ENCODE measurements at places on chromosomes 7 and 10. TPM values are rescaled to one million over a fixed set of nuclear protein-coding genes. Genes with fewer than 3 reads are reported as not detected.

Gene GARIN1A
- not detected for total RNA-seq

Gene GIMAP6
- 21.2 TPM for total RNA-seq

Gene AKR1C3
- total RNA-seq = not detected

Gene PRKG1
- not detected for total RNA-seq

Gene TUBB8
- not detected for total RNA-seq

Gene GHRHR
- not detected for total RNA-seq

DNA sequence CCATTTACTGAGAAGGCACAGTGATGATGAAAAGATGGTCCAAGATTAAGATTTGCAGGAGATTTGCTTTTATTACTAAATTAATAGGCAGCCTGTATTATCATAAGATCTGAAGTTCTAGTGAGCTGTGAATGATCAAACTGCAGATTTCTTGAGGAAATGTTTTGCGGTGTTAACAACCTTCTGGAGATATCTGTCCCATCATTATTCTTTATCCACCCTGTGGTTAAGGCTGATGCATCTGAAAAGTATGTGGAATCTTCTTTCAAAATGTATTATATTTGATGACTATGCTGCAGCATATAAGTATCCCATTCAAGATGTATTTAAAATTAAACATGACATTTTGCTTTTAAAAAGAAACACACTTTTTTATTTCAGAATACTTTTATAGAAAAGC lies 150.3 kb downstream of the POLR1F start:
- no peaks in the 10 kb centered on the region for H3K4me1 ChIP-seq
- no peak overlapping the region for H3K4me3 ChIP-seq
- DNase-seq = no peak
- H3K27me3 ChIP-seq = no peaks in the 10 kb centered on the region
- H3K27ac ChIP-seq = no peak overlapping the region

DNA sequence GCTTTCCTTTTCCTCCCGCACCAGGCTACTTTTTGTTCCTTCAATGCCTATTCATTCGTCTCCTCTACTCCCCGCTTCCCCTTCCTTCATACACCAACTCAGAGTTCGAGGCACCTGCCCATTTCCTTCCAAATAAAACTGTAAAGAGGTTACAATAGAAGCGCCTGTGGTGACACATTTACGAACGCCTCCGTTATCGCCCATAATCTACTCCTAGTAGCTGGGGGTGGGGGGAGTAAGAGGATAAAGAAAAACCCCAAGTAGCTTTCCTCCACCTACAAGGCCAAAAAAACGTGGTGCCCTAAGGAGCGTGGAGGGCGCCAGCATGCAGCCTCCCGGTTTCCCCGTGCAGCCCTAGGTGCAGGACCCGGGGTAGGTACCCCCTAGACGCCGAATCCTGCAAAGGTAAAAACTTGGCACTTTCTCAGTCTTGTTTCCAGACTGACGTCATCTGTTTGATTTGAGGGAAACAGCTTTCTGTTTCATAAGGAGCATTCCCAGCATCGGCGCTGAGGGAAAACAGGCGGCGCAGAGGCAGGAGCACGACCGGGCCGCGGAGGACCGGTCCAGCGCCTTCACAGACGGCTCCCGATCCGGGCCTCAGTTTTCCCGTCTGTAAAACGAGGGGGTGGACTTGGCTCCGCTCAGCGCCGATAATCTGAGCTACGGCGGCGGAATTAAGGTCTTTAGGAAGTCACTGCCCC lies 922 bp downstream of the PPA1 start:
- peak overlapping the region; percentile 80 for H3K4me3 ChIP-seq
- DNase-seq = peak; percentile 66
- no peaks in the 10 kb centered on the region for H3K27me3 ChIP-seq
- peak overlapping the region; percentile 78 for H3K27ac ChIP-seq

DNA sequence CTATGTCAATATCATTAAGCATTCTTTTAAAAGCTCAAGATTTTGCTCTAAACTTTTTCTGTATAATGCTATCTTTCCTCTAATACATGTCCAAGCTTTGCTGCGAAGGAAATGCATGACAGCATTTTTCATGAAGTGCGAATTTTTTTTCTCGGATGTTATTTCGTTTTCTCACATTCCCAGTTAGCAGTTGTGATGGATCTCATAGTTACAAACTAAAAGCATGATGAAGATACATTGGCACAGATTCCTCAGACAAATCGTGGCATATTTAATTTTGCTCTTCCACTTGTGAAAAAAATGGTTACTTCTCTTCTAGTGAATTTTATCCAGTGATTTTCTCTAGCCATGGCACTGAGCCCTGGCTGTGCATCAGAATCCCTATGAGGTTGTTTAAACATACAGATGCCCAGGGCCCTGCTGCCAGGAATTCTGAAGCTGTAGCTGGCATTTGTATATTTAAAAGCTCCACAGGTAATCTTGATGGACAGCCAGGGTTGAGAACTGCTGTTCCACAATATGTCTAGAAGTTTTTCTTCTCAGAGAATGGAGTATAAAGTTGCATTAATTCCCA lies 299.8 kb upstream of the NEBL start:
- H3K27ac ChIP-seq = no peak overlapping the region
- no peaks in the 10 kb centered on the region for H3K36me3 ChIP-seq
- H3K4me3 ChIP-seq = no peak overlapping the region
- DNase-seq = no peak
- no peaks in the 10 kb centered on the region for H3K4me1 ChIP-seq

DNA sequence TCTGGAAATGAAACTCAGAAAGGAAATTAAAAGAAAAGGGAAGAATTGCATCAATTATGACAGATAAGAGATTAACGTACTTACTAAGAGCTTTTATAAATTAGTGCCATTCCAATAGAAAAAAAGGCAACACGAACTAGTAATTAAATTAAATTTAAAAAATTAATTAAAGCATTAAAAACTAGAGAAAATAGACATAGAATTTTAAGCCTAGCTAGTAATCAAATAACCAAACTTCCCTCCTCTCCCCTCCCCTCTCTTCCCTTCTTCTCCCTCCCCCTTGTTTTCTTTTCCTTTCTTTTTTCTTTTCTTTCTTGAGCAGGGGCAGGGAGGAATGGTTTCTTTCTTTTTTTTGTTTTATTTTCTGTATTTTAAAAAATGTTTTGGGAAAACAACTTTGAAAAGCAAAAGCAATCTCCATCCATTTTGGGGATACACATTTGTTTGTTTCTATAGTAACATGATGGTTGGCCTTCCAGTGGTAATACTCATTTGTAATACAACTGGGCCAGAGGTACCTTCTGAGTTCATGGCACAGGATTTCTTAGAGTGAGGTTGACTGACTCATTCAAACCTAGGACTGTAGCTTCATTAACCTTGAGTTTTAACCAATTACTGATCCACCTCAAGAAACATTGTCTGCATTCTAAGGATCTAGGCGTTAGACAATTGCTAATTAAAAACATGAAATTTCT lies 132.6 kb downstream of the ST7 start:
- no peak overlapping the region for H3K27ac ChIP-seq
- H3K4me1 ChIP-seq = peaks cover 22% of the 10 kb centered on the region
- H3K27me3 ChIP-seq = no peaks in the 10 kb centered on the region
- no peak for DNase-seq
- no peak overlapping the region for H3K4me3 ChIP-seq

GRCh38 chr10:102284531-102284930 lies 39.2 kb downstream of the GBF1 start:
- H3K27ac ChIP-seq = peak overlapping the region; percentile 67
- H3K36me3 ChIP-seq = peaks cover 10% of the 10 kb centered on the region
- no peak overlapping the region for H3K4me3 ChIP-seq
- H3K27me3 ChIP-seq = no peaks in the 10 kb centered on the region

GRCh38 chr10:28935061-28935460 lies 257.7 kb downstream of the BAMBI start:
- DNase-seq = no peak
- H3K36me3 ChIP-seq = no peaks in the 10 kb centered on the region
- H3K4me1 ChIP-seq = no peaks in the 10 kb centered on the region
- H3K27ac ChIP-seq = no peak overlapping the region
- no peak overlapping the region for H3K4me3 ChIP-seq

- peak overlapping the region; percentile 34 for H3K27ac ChIP-seq
- H3K27me3 ChIP-seq = no peaks in the 10 kb centered on the region
- no peak overlapping the region for H3K4me3 ChIP-seq
- DNase-seq = peak; percentile 93
- H3K4me1 ChIP-seq = peaks cover 8% of the 10 kb centered on the region
- H3K36me3 ChIP-seq = no peaks in the 10 kb centered on the region
Observed at GRCh38 chr7:117124591-117125220, 171.4 kb downstream of the ST7 start.

DNA sequence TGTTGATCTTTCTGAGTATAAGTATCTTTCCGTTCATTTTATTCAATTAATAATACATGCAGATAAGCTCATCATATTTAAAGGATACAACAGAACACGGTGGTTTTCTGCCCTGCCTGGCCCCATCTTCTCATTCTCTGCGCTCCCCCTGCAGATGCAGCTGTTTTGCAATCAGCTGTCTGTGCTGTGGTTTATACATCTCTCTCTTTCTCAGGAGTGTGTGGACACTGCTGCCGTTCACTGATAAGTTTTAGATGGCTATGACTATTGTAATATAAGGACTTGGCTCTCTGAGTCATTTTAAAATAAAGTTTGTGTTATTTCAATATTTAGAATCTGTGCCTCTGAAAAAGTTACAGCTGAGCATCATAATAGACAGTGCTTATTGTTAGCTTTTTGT lies 54.5 kb downstream of the CUL1 start:
- H3K27ac ChIP-seq = no peak overlapping the region
- H3K4me1 ChIP-seq = peaks cover 12% of the 10 kb centered on the region
- no peak for DNase-seq
- peaks cover 29% of the 10 kb centered on the region for H3K36me3 ChIP-seq

- H3K4me1 ChIP-seq = no peaks in the 10 kb centered on the region
- H3K27me3 ChIP-seq = no peaks in the 10 kb centered on the region
- no peaks in the 10 kb centered on the region for H3K36me3 ChIP-seq
- DNase-seq = no peak
- no peak overlapping the region for H3K4me3 ChIP-seq
Observed at GRCh38 chr7:41319581-41319980, 383.3 kb downstream of the INHBA start.

DNA sequence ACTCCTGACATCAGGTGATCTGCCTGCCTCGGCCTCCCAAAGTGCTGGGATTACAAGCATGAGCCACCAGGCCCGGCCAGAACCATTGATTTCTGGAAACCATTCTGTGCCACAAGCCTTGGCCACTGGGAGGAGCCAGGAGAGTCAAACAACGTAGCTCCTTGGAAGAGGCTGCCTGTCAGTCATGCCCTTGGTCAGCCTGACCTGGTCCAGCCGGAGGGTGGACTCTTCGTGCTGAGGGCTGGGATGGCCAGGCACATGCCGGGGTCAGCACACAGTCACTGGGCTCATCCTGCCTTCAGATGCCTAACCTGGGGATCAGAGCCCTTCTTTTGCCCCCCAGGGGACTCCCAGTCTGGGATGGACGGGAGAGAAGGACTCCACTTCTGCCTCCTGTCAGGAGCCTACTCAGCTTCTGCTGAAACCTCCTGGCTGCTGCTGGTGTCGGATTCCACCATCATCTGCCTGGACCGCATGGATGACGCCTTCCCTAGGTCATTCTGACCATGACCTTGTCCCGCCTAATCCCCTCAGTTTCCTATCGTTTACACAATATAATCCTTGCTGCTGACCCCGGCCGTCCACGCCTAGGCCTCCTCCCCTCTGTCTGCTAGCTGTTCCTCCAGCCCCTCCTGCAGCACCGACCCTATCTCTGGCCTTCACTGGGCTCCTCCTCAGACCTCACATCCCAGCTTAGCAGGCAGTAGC lies 30.4 kb downstream of the TMEM270 start:
- DNase-seq = no peak
- H3K4me1 ChIP-seq = peaks cover 8% of the 10 kb centered on the region
- no peak overlapping the region for H3K27ac ChIP-seq
- no peaks in the 10 kb centered on the region for H3K36me3 ChIP-seq
- no peak overlapping the region for H3K4me3 ChIP-seq

- peak overlapping the region; percentile 49 for H3K4me3 ChIP-seq
- peaks cover 3% of the 10 kb centered on the region for H3K27me3 ChIP-seq
- no peak overlapping the region for H3K27ac ChIP-seq
- DNase-seq = peak; percentile 76
Observed at GRCh38 chr10:62732841-62733653, 71.5 kb upstream of the ADO start.

GRCh38 chr10:120950051-120950561 lies 98.9 kb downstream of the WDR11 start:
- no peak overlapping the region for H3K4me3 ChIP-seq
- H3K27ac ChIP-seq = no peak overlapping the region
- H3K27me3 ChIP-seq = peaks cover 35% of the 10 kb centered on the region
- no peak for DNase-seq

GRCh38 chr7:141585592-141586510 lies 34.6 kb downstream of the AGK start:
- H3K27ac ChIP-seq = peak overlapping the region; percentile 85
- H3K4me3 ChIP-seq = peak overlapping the region; percentile 40
- H3K4me1 ChIP-seq = peaks cover 71% of the 10 kb centered on the region
- H3K27me3 ChIP-seq = no peaks in the 10 kb centered on the region
- DNase-seq = peak; percentile 89

GRCh38 chr10:33120700-33121099 lies 162.7 kb upstream of the ITGB1 start:
- no peak overlapping the region for H3K4me3 ChIP-seq
- H3K36me3 ChIP-seq = no peaks in the 10 kb centered on the region
- peak overlapping the region; percentile 58 for H3K27ac ChIP-seq
- H3K4me1 ChIP-seq = peaks cover 70% of the 10 kb centered on the region
- no peaks in the 10 kb centered on the region for H3K27me3 ChIP-seq
- no peak for DNase-seq

GRCh38 chr10:93412801-93413200 lies 69.3 kb downstream of the MYOF start:
- peak overlapping the region; percentile 71 for H3K27ac ChIP-seq
- DNase-seq = no peak
- H3K36me3 ChIP-seq = peaks cover 4% of the 10 kb centered on the region
- H3K27me3 ChIP-seq = no peaks in the 10 kb centered on the region

DNA sequence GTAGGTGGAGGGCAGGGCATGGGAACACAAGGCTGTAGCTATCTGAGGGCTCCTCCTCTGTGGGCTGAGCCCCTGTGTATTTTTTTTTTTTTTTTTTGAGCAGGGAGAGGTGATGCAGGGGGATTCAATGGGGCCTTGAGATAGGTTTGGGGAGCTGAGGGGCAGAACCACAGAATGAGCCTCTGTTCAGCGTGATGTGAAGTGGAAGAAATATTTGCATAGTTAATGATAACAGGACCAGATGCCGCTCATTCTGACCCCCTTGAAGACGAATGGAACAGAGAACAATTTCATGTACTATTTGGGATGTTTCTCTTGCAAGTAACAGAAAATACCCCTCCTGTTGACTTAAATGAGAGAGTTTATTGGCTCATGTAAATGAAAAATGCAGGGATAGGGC lies 69.7 kb upstream of the EMX2 start:
- no peaks in the 10 kb centered on the region for H3K36me3 ChIP-seq
- H3K4me3 ChIP-seq = no peak overlapping the region
- peaks cover 7% of the 10 kb centered on the region for H3K27me3 ChIP-seq
- H3K4me1 ChIP-seq = no peaks in the 10 kb centered on the region

GRCh38 chr10:102642736-102643335 lies 1.4 kb upstream of the TRIM8 start:
- DNase-seq = peak; percentile 66
- H3K36me3 ChIP-seq = peaks cover 23% of the 10 kb centered on the region
- H3K4me3 ChIP-seq = peak overlapping the region; percentile 85
- peaks cover 24% of the 10 kb centered on the region for H3K4me1 ChIP-seq

GRCh38 chr7:84331616-84332015 lies 137.0 kb upstream of the SEMA3A start:
- DNase-seq = no peak
- no peak overlapping the region for H3K4me3 ChIP-seq
- H3K27me3 ChIP-seq = no peaks in the 10 kb centered on the region
- no peaks in the 10 kb centered on the region for H3K36me3 ChIP-seq
- H3K4me1 ChIP-seq = no peaks in the 10 kb centered on the region

Measured in activated CD8-positive, alpha-beta T cell treated with anti-CD3 and anti-CD28 coated beads for 36 hours (primary cell).